ENCODE measurements at places on chromosomes 1 and 21.

DNA sequence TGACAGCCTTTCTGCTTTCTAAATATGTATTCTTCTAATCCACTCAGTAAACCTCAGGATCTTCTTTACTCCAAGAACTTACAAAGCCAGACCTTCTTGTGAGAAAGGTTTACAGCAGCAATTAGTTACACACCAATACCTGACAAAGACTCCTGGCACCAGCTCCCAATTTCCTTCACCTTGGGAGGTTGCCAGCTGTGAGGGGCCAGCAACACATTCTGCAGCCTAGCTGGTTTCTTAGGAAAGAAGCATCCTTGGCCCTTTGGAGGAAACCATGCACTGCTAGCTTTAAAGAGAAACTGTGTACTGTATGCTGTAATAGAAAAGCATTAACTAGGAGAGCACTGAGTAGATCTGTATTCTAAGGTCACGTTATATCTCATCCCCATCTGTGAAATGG, 10.8 kb downstream of the FYB2 start:
- no peak for DNase-seq

- DNase-seq: no peak
These were observed 51.2 kb downstream of the SIPA1L2 start for GRCh38 chr1:232578651-232579195.

- no peak for DNase-seq
These were observed 175.6 kb upstream of the HP1BP3 start for GRCh38 chr1:20962576-20963258.

DNA sequence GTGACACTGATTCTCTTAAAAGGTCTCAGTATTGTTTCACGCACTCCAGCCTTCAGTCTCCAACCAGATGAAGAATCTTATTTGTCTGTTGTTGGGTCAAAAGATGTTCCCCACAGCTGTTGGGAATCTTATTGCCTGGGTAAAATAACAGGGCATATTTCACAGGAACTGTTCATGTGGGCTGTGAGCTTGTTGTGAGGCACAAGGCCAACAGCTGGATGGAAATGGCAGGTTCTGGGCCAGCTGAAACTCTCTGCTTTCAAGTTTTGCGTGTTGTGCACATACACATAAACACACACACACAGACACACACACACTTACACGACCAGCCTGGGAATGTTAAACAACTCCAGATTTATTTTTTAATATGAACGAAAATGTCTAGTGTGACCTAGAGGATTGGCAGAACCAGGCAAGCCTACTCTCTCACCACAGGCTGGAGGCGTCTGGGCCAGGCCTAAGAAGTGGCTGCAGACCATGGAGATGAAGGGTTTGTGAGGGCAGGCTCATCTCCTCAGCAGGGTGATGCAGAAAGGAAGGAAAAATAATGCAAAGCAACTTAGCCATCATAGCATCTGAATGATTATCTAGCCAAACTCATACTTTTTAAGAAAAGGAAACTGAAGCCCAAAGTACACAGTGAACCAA, 357.0 kb downstream of the TTLL7 start:
- no peak for DNase-seq

- no peak for DNase-seq
These were observed 8.4 kb upstream of the NPHP4 start for GRCh38 chr1:6000444-6001288.

DNA sequence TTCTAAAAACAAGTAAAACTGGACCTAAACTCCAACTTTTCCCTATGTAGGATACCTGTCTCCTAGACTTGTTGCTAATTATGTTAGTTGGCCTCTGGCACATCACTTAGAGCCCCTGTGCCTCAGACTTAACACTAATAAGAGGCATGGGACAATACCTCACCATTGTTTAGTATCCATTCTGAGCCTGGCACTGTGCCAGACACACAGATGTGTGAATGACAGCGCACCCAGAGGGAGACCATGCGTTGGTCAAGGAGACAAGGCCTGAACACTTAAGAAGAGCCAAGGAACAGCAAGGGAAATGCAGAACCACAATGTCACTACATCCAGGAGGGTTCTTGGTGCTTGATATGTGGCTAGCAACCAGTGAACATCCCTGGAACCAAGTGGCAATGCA, 189.1 kb downstream of the FGGY start:
- DNase-seq: no peak

GRCh38 chr1:178361847-178362246, 134.9 kb downstream of the CLEC20A start:
- DNase-seq: no peak

DNA sequence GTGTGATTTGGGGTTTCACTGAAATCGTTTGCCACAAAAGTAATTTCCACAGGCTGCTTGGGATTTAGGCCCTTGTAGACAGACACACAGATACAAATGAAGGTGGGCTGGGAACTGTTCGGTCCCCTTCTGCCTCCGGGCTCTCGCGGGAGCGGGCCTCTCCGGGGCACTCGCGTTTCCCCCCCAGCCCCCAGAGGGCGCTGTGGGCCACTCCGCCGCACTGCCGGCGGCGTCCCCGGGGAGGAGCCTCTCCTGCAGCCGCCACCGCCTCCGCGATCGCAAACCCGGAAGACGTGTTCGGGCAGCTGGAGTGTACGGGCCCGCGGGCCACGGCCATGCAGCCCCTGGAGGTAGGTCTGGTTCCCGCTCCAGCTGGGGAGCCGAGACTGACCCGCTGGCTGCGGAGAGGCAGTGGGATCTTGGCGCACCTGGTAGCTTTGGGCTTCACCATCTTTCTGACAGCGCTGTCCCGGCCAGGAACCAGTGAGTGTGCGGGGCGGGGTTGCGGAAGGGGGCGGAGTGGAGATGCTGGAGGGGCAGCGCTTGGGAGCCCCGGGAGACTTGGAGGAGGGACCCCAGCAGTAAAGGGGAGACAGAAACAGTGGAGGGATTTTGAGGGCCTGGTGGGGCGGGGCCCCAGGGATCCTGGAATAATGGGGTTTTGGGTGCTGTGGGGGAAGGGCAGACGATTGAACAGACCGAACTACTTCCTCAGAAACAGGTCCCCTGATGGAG, at the start of gene CYB561D1:
Gene CYB561D1 (plus strand): TSS at position 290 of the 735 bp plus-strand sequence. CDS start 46 bp downstream, at position 336.
- peak; percentile 90 for DNase-seq

DNA sequence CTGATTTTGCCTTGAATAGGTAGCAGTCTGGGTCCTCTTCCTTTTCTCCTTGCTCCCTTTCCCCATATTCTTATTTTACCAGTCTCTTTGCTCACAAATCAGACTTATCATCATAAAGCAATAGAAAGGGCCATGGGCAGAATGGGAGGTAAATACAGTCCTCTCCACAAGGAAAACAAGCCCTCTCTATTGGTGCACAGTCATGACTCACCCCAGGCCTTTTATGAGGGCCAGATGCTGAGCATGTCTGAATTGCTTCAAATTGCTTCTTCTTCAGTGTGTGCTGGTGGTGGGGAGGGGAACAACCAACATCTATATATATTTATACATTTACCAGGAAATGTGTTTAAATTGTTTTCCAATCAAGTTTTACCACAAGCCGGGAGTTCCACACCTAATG, 75.2 kb downstream of the GFI1 start:
- DNase-seq: no peak

- DNase-seq: no peak
These were observed 55.9 kb downstream of the TOR3A start for GRCh38 chr1:179137617-179138255.

DNA sequence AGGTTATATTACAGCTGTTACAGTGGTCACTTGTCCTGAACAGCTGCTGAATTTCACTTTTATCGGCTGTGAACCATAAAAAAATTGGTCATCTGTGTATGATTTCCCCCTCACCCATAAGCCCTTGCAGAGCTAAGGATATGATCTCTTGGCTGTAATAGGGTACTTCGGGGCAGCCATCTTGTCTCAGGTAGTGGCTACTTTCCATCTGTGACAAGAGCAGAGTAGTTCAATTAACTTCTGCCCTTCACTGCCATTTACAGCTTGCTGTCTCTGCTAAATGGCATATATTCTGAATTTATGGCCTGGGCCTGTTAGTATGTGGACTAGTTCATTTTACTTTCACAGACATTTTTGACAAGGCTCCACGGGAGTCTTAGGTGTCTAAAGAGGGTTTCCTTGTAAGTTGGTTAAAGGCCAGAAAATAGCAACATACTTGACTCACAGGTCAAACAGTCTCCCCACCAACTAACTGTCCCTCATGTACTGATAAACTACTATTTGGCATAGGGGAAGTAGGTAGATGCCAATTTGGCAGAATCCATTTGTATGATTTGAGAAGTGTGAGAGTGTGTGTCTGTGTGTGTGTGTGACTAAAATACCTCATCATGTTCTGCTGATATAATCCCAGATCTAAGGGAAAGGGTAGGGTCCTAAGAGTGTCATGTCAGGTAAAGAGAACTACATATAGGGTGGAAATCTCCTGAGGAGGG, 151.6 kb downstream of the KCTD3 start:
- DNase-seq: no peak

DNA sequence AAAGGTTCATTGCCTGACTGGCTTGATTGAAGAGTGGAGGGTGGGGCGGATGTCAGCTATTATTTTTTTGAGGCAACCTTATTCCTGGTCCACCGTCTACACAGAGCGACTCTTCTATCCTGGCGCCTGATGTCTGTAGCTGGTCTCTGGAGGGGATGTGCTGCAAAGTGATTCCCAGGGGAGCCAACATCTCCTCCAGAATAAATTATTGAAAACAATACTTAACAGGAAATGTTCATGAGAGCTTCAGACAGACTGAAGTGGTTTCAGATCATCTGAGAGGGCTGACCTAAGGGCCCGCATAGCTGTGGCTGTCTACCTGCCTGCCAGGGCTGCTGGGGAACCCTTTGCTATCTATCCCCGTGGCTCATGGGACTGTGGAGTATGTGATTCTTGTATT, 66.7 kb downstream of the TEX35 start:
- no peak for DNase-seq

DNA sequence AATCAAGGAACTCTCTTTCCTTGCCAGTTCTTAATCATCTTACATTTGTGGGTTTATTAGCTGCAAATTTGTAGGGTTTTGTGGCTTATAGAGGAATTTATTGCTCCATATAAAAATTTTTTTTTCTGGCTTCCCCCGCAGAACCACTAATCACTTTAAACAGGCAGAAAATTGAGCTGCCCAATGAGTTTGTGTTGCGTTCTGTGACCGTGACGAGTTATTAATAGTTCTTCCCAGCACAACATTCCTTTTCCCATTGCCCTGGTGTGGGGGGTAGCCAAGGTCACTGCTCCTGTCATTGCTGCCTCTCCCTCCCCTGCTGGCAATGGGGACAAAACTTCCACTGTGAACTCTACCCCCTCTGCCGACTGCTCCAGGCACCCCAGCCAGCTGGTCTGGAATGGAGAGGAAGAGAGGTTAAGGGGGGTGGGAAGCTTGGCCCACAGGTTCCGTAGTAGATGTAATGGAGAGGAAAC, 55.1 kb downstream of the UBE2T start:
- DNase-seq: no peak

- no peak for DNase-seq
These were observed 102.3 kb downstream of the RPE65 start for GRCh38 chr1:68347415-68347814.

DNA sequence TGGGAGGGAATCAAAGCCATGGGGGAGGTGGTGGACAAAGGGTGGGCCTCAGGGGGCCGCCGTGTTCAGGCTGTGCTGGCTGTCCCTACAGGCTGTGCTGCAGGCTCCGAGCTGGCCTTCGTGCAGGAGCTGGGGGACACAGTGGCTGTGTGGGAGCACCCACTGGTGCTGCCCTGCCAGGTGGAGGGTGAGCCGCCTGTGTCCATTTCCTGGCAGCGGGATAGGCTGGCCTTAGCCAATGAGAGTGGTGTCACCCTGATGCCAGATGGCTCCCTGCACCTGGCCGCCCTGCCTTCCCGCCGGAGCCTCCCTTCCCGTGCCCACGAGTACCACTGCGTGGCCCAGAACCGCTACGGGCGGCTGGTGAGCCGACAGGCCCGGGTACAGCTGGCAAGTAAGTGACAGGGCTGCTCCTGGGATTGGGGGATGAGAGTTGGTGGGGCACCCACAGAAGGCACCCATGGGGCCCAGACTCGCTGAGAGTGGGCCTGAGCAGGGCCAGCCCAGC, 20.2 kb downstream of the SLC27A3 start:
- no peak for DNase-seq

GRCh38 chr1:39003794-39004193, 12.7 kb downstream of the AKIRIN1 start:
- no peak for DNase-seq

DNA sequence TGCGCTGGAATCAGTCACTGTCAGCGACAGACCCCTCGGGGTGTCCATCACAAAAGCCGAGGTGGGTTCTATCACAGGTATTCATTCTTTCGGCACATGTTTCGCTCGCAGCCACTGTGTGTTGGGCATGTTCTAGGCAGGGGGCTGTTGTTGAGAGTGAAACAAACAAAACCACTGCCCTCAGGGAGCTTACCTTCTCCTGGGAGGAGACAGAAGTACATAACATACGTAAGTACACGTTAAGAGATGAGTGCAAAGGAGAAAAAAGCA, 6.6 kb downstream of the ATF3 start:
- no peak for DNase-seq

DNA sequence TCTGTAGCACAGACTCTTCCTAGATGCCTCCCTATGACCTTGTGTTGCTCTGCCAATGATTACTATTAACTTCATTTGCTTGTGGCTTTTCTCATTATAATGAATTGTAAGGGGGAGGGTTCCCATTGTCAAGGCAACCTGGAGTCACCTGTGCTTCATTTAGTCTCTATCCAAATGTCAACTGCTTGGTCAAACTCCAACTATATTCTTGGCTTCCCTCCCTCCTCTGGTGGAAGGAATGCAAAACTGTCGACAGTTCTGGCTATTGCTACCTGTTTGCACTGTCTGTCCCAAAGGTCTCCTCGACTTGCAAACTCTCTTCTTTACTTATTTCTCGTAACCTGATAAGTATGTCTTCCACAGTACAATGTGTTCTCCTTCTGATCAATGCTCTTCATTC, 100.3 kb downstream of the CACNA1E start:
- DNase-seq: no peak

DNA sequence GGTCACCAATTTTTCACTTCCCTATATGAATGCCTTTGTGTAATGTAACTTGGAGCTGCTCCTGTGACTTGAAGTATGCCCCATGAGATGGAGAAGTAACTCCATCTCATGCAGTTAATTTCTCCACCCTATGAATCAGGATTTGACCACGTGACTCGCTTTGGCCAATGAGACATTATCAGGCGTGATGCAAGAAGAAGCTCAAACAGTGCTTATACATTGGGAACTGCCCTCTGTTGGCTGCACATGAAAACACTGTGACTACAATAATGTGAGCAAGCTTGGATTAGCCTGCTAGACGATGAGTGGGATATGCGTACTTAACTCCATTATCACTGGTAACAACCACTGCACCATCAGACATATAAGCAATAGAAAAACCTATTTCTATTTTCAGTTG, 684.4 kb downstream of the PLA2G4A start:
- DNase-seq: no peak

DNA sequence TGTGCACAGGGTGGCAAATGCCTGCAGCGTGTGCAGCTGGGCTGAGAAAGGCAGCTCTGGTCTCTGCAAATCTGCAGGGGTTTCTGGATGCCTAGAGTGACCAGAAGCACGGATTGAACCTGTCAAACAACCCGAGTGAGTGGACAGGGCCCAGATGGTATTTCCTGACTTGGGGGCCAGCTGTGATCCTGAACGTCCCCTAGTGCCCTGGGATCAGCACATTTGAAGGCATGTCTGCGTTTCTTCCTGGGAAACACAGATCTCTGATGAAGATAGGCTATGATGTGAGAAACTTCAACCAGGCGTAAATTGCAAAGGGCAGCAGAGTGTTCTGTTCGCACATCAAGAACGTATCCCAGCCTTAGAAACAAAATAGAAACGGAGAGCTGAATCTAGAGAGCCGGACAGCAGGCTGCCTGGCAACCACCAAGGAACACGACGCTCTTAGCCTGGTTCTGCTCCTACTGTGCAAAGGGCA, 163.1 kb downstream of the KCNJ6 start:
- DNase-seq: no peak

- DNase-seq: no peak
These were observed 46.1 kb downstream of the NME7 start for GRCh38 chr1:169321539-169321938.

- no peak for DNase-seq
These were observed 2.1 kb downstream of the GUK1 start for GRCh38 chr1:228142155-228142691.

All from T-cell (primary cell).